ENCODE measurements at places on chromosomes 5 and 9. TPM values are rescaled to one million over a fixed set of nuclear protein-coding genes. Genes with fewer than 3 reads are reported as not detected.

- no peaks in the 10 kb centered on the region for H3K27me3 ChIP-seq
- H3K36me3 ChIP-seq = no peaks in the 10 kb centered on the region
- no peak overlapping the region for H3K27ac ChIP-seq
- no peak for DNase-seq
- no peak overlapping the region for H3K4me3 ChIP-seq
Observed at GRCh38 chr9:73609381-73609780, 457.7 kb downstream of the ANXA1 start.

GRCh38 chr5:138698713-138699112 lies 54.5 kb upstream of the CTNNA1 start:
- H3K4me3 ChIP-seq = no peak overlapping the region
- H3K4me1 ChIP-seq = no peaks in the 10 kb centered on the region
- DNase-seq = no peak
- no peak overlapping the region for H3K27ac ChIP-seq
- no peaks in the 10 kb centered on the region for H3K27me3 ChIP-seq

- no peak for DNase-seq
- no peak overlapping the region for H3K27ac ChIP-seq
- no peaks in the 10 kb centered on the region for H3K27me3 ChIP-seq
Observed at GRCh38 chr5:125659316-125660023, 763.7 kb upstream of the GRAMD2B start.

DNA sequence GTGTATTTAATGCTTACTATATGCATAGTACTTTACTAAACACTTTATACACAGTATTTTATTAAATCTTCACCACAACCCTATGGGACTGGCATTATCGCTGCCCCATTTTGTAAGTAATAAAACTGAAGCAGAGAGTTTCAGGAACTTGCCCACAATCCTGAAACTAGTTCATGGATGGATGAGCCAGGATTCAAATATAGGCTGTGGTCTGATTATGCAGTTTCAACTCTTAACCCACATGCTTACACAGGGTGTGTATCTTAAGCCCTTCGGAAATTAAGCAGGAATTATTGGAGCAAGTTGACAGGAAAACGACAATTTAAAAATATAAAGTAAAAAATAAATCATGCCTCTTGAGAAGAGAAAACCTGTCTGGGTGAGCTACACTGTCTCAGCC lies 109.0 kb downstream of the ATP10B start:
- no peaks in the 10 kb centered on the region for H3K27me3 ChIP-seq
- DNase-seq = peak; percentile 43
- H3K27ac ChIP-seq = no peak overlapping the region
- peaks cover under 1% of the 10 kb centered on the region for H3K4me1 ChIP-seq
- H3K4me3 ChIP-seq = no peak overlapping the region
- no peaks in the 10 kb centered on the region for H3K36me3 ChIP-seq

- H3K4me3 ChIP-seq = no peak overlapping the region
- H3K4me1 ChIP-seq = no peaks in the 10 kb centered on the region
- H3K27ac ChIP-seq = no peak overlapping the region
- no peak for DNase-seq
- H3K27me3 ChIP-seq = no peaks in the 10 kb centered on the region
Observed at GRCh38 chr5:40554813-40555212, 124.9 kb upstream of the PTGER4 start.

GRCh38 chr5:50653946-50654345 lies 12.5 kb upstream of the PARP8 start:
- H3K36me3 ChIP-seq = no peaks in the 10 kb centered on the region
- DNase-seq = no peak
- no peak overlapping the region for H3K4me3 ChIP-seq
- H3K27ac ChIP-seq = no peak overlapping the region

GRCh38 chr9:98247831-98248657 lies 7.4 kb downstream of the TBC1D2 start:
- H3K4me3 ChIP-seq = no peak overlapping the region
- H3K27ac ChIP-seq = no peak overlapping the region
- no peaks in the 10 kb centered on the region for H3K36me3 ChIP-seq
- no peaks in the 10 kb centered on the region for H3K4me1 ChIP-seq
- H3K27me3 ChIP-seq = no peaks in the 10 kb centered on the region

Gene RUSC2
- total RNA-seq = not detected

DNA sequence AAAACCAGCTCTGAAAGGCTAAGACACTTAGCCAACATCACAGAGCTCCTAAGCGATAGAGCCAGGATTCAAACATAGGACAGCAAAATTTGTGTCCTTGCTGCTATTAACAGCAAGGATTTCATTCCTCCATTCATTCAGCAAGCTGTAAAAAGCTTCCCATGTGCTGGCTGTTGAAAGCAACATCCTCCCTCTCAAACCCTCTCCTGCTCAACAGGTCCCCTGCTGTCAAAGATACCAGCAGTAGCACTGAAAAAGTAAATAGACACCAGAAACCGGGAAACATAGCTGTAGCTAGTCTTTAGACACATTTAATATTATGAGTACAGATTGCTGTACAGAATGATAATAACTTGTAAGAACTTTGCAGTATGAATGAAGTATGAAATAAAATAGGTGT lies 52.6 kb upstream of the ADAMTSL1 start:
- H3K36me3 ChIP-seq = no peaks in the 10 kb centered on the region
- no peaks in the 10 kb centered on the region for H3K4me1 ChIP-seq
- no peak for DNase-seq
- H3K27ac ChIP-seq = no peak overlapping the region
- no peaks in the 10 kb centered on the region for H3K27me3 ChIP-seq

- H3K4me1 ChIP-seq = no peaks in the 10 kb centered on the region
- no peak overlapping the region for H3K27ac ChIP-seq
- no peaks in the 10 kb centered on the region for H3K36me3 ChIP-seq
- no peaks in the 10 kb centered on the region for H3K27me3 ChIP-seq
- DNase-seq = no peak
- H3K4me3 ChIP-seq = no peak overlapping the region
Observed at GRCh38 chr9:107907255-107907654, 417.7 kb upstream of the KLF4 start.

GRCh38 chr9:138111607-138112006 lies 234.0 kb downstream of the CACNA1B start:
- no peaks in the 10 kb centered on the region for H3K27me3 ChIP-seq
- H3K4me3 ChIP-seq = no peak overlapping the region
- no peaks in the 10 kb centered on the region for H3K4me1 ChIP-seq
- H3K36me3 ChIP-seq = no peaks in the 10 kb centered on the region

Gene RELL2
- 15.7 TPM for total RNA-seq

DNA sequence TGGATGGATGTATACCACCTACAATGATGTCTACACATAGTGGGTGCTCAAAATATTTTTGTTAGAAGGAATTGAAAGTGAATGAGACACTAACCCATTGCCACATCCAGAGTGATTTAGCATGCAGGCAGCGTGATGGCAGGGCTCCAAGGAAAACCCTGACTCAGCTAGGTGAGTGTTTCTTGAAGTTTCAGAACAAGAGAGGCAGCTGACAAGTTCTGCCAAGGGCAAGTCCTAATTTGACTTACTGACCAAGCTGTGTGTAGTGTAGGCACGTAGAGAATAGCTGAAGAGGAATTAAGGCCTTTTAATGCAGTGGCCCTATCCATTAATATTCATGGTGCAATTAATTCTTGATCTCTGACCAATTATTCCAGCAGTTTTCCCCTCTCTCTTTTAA lies 107.8 kb upstream of the ATP10B start:
- no peak overlapping the region for H3K27ac ChIP-seq
- no peak overlapping the region for H3K4me3 ChIP-seq
- no peaks in the 10 kb centered on the region for H3K27me3 ChIP-seq
- peak; percentile 62 for DNase-seq

DNA sequence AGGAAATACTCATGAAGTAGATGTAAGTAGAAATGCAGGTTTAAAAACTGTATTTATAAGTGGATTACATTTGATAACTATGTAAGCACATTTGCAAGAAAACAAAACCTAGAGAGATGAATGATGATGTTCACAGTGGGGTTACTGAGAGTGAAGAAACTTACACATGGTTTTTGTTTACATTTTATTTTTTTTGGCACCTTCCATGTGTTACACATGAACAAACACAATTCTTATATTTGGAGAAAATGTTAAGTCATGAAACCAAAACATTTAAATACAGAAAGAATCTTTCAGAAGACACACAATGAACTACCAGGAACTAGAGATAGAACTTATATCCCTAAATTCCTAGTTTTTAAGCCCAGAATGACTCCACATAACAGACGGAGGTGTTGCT lies 51.5 kb upstream of the SPATA31E1 start:
- no peak overlapping the region for H3K27ac ChIP-seq
- DNase-seq = no peak
- no peaks in the 10 kb centered on the region for H3K36me3 ChIP-seq
- no peak overlapping the region for H3K4me3 ChIP-seq
- no peaks in the 10 kb centered on the region for H3K4me1 ChIP-seq

GRCh38 chr5:111072949-111073682 lies 1.6 kb downstream of the TSLP start:
- H3K27ac ChIP-seq = no peak overlapping the region
- H3K4me3 ChIP-seq = peak overlapping the region; percentile 55
- no peaks in the 10 kb centered on the region for H3K36me3 ChIP-seq
- DNase-seq = no peak

Gene ADGRD2
- total RNA-seq = not detected

Gene ZNF300
- 0.08 TPM for total RNA-seq

DNA sequence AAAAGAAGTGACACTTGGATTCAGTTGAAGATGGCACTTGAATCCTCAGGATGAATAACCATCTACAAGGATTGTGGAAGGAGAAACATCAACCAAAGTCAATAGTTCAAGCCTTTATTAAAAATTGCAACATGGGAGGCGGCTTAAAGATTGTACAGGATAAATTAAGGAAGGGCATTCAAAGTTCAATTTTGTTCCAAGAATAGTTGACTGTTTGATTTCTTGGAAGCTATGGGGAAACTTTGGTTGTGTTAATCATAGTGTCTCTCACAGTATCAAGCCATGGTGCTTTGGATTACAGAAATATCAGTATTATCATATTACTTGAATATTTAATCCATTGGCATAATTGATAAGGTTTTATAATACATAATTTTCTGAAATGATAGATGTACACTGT lies 1844.3 kb downstream of the MAT2B start:
- H3K36me3 ChIP-seq = no peaks in the 10 kb centered on the region
- H3K27ac ChIP-seq = no peak overlapping the region
- no peaks in the 10 kb centered on the region for H3K27me3 ChIP-seq
- no peaks in the 10 kb centered on the region for H3K4me1 ChIP-seq
- H3K4me3 ChIP-seq = no peak overlapping the region

GRCh38 chr9:107653263-107653821 lies 163.8 kb upstream of the KLF4 start:
- H3K4me3 ChIP-seq = no peak overlapping the region
- no peaks in the 10 kb centered on the region for H3K36me3 ChIP-seq
- H3K4me1 ChIP-seq = no peaks in the 10 kb centered on the region
- no peaks in the 10 kb centered on the region for H3K27me3 ChIP-seq
- DNase-seq = no peak

Gene FCHO2
- 0.11 TPM for total RNA-seq

DNA sequence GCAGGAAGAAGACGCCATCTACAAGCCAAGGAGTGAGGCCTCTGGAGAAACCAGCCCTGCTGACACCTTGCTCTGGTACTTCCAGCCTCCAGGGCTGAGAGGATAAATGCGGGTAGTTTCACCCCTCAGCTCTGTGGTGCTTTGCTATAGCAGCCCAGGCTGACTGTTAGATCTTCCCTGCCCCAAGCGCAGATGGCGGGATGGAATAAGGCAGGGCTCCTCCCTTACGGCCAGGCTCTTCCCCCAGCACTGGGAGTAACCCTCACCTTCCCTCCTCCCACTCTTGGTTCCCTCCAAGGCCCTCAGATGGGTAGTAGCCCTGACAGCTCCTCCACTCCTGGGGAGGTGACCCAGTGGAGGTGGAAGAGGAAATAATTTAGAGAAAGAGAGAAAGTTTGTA lies 285.1 kb downstream of the GADD45G start:
- H3K27ac ChIP-seq = no peak overlapping the region
- no peak overlapping the region for H3K4me3 ChIP-seq
- no peaks in the 10 kb centered on the region for H3K4me1 ChIP-seq
- H3K27me3 ChIP-seq = peaks cover 4% of the 10 kb centered on the region
- DNase-seq = no peak
- H3K36me3 ChIP-seq = no peaks in the 10 kb centered on the region

DNA sequence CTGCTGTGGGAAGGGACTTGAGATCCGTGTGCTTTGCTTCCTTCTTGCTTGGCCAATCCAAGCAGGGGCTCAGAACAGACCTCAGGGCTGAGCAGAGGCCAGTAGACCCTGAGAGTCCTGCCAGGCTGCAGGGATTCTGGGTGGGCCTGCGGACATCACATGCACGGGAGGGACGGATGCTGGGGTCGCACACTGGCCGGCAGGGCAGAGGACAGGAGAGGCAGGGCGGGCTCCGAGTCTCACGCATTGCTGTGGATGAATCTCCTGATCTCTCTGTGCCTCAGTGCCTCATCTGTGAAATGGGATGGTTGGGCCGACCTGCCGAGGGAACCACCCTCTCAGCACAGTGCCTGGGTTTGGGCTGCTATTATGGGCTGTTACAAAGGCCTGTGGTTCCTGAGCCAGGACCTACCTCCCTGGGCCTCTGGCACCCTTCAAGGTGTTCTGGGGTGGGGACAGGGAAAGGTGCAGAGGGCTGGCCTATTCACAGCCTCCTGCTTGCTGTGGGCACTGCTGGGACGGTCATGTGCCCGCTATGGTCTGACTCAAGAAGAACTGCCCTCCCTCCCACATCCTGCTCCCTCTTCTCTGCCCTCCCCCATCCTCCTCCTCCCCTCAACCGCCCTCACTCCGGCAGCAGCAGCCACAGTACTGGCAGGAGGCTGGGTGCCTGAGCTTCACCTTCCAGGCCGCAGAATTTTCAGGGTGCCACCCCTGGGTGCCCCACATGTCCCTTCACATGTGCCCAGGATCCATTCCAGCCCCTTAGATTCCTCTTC lies 43.3 kb downstream of the NCS1 start:
- no peak overlapping the region for H3K4me3 ChIP-seq
- no peak overlapping the region for H3K27ac ChIP-seq
- no peaks in the 10 kb centered on the region for H3K4me1 ChIP-seq
- peaks cover 2% of the 10 kb centered on the region for H3K27me3 ChIP-seq

DNA sequence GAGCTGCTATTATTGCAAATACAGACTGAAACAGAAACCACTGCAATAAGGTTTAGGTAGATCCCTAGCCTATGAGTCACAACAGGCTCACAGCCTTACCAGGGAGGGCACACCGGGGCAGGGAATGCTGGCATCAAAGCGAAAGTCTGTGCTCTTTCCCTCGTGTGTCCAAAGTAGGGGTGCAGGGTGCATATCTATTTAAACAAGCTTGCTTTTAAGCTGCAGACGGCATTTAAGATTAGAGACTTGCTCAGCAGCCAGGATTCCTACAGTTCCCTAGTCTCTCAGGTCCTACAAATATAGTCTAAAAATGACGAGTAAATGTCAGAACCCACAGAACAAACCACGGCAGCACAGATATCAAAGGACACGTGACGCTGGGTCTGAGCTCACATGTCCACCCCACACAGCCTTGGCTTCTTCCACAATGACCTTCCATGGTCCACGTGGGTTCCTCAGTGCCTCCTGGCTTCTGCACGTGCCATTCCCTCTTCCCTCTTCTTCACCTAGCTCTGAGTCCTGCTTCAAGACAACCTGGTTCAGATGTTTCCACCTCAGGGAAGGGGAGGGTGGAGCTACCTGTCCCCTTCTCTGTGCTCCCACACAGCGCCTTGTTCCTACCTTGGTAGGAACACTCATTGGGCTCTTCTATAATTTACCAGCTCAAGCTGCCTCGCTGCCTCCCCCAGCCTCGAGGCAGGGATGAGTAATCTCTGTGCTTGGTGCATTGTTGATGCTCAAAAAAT lies 193.2 kb downstream of the MAPKAP1 start:
- peaks cover 4% of the 10 kb centered on the region for H3K36me3 ChIP-seq
- H3K4me1 ChIP-seq = peaks cover 15% of the 10 kb centered on the region
- H3K4me3 ChIP-seq = peak overlapping the region; percentile 19

Gene EFNA5
- total RNA-seq = 13.5 TPM

- H3K27ac ChIP-seq = no peak overlapping the region
- H3K4me1 ChIP-seq = no peaks in the 10 kb centered on the region
Observed at GRCh38 chr5:126912616-126913200, 117.7 kb downstream of the MARCHF3 start.

Gene TAS2R1
- not detected for total RNA-seq
